ENCODE measurements at places on chromosomes 11 and 22. TPM values are rescaled to one million over a fixed set of nuclear protein-coding genes. Genes with fewer than 3 reads are reported as not detected.

Gene SLC25A45
- total RNA-seq = 12.8 TPM

Gene CRYBB3
- total RNA-seq = not detected

Gene SIK3
- 18.7 TPM for total RNA-seq

Gene B3GAT1
- 0.07 TPM for total RNA-seq

Gene CD82
- total RNA-seq = 289 TPM

Gene CARNS1
- total RNA-seq = 6.2 TPM

Gene SLC22A6
- not detected for total RNA-seq

Gene FGF19
- total RNA-seq = not detected

Gene EFCAB6
- 0.29 TPM for total RNA-seq

Gene RIC3
- 7.6 TPM for total RNA-seq

Gene PDGFB
- total RNA-seq = 1.7 TPM

Gene PTPN5
- not detected for total RNA-seq

Gene SAA1
- not detected for total RNA-seq

Gene OR11H1
- not detected for total RNA-seq

Gene LRRC51
- total RNA-seq = 7.0 TPM

Gene PYGM
- total RNA-seq = 3.3 TPM

Gene CHKA
- total RNA-seq = 15.8 TPM

Gene MAPK11
- total RNA-seq = 6.2 TPM

Gene SLCO2B1
- total RNA-seq = not detected

Gene FAM181B
- total RNA-seq = not detected

Gene CNGA4
- 0.18 TPM for total RNA-seq

Data from activated CD8-positive, alpha-beta T cell treated with anti-CD3 and anti-CD28 coated beads for 36 hours (primary cell).